ELR (cell line): ENCODE measurements at places on chromosomes 6 and 20.
A peak's percentile ranks its signal among the peaks of the same experiment; 100 is the strongest.

- no peak for DNase-seq
These were observed 30.3 kb downstream of the NUDT3 start for GRCh38 chr6:34362176-34362575.

GRCh38 chr20:25584905-25585704 lies at the start of gene NINL:
NINL (minus strand) TSS chr20:25585531; CDS start chr20:25526587, 58,944 bp downstream.
- DNase-seq = peak; percentile 69

GRCh38 chr20:39057911-39058310 lies 95.8 kb downstream of the DHX35 start:
- no peak for DNase-seq

DNA sequence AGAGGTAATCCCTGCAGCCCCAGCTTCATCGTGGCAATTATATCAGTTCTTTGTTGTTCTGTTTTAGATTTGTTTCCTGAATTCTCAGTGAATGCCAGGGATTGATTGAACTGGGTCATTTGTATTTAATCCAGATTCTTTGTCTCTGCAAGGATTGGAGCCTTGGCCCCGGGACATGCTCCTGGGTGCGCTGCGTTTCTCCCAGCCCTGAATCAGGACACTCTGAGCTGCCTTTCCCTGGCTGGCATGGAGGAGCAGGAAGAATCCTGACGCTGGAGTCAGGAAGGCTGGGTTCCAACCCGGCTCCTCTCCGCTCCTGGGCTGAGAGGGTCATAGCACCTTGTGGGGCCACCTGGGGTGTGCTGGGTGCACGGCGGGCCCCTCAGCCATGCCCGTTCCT lies 545.6 kb downstream of the QKI start:
- DNase-seq = no peak
